ENCODE measurements at places on chromosomes 3 and 15. TPM values are rescaled to one million over a fixed set of nuclear protein-coding genes. Genes with fewer than 3 reads are reported as not detected.
A peak's percentile ranks its signal among the peaks of the same experiment; 100 is the strongest.

- no peak for DNase-seq
These were observed 631.4 kb upstream of the MDFIC2 start for GRCh38 chr3:70943886-70944285.

- DNase-seq: no peak
These were observed 53.1 kb downstream of the TRAK1 start for GRCh38 chr3:42144209-42144608.

DNA sequence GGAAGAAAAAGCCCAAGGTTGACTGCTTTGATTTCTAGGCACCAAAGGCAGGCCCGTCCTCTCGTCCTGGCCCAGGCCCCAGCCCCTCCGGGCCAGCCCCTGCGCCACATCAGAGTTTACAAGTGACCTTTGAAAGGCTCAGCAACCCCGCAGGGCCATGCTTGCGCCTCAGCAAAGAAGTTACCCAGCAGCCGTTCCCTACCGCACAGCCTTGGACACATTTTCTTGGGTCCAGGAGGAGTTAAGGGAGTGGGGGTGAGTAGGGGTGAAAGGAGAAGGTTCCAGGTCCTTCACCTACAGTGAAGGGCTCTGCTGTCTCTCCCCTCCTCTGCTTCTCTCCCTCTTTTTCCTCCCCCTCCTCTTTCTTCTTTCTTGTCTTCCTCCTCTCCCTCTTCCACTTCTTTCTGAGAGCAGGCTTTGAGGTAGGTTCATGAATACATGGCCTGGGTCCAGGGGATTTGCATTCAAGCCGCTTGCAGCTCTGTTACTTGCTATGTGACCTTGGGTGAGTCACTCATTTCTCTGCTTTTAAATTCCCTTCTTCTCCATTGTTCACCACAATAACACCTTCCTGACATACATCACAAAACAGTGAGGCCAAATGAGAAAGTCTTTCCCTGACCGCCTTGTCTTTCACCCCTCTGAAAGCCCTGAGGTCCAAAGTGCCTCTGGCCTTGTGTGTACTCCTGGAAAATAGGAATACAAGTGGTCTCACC, 223.3 kb upstream of the TPRG1 start:
- peak; percentile 88 for DNase-seq

DNA sequence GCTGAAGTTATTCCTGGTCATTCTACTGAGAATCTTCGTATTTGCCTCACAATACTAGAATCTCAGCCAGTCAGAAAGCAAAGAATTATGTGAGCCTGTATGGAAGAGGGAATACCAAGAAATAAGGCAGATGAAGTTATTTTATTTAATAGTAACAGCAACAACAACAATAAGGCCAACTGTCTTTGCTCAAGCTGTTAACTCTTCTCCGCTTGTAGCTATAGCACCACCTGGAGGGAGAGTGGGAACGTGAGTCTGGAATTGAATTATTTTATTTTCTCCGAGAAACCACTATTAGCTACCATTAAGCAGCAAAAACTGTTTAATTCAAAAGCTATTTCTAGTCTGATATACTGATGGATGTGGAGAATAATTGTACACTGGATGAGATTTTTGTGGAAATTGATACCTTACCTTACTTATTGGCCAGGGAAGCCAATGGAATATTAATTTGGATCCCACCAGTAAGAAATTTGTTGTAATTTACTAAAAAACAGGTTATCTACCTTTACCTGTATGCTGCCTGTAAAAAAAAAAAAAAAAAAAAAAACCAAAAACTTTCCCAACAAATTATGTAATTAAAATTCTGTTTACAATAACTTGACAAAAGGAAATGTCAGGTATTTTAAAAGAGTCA, 50.1 kb downstream of the CALML4 start:
- no peak for DNase-seq

GRCh38 chr15:68431792-68432401, at the start of gene ITGA11:
TSS of gene ITGA11 (minus strand) at chr15:68432163. CDS start at chr15:68432066, 97 bp downstream.
- no peak for DNase-seq

- no peak for DNase-seq
These were observed 64.7 kb upstream of the XCR1 start for GRCh38 chr3:46091741-46092701.

GRCh38 chr3:51385621-51386091, 565 bp downstream of the MANF start:
- DNase-seq: no peak

DNA sequence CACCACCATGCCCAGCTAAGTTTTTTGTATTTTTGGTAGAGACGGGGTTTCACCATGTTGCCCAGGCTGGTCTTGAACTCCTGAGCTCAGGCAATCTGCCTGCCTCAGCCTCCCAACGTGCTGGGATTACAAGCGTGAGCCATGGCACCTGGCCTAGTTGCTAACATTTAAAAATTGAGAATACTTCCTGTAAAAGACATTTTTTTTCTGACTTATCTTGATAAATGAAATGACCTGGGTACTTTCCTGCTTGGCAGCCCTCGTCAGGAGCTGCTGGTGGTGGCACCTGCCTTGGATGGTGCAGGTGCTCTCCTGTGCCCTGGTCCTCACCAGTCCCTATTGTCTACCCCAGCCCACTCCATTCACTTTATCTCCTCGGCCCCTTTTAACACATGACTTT, 66.8 kb upstream of the FOXP1 start:
- DNase-seq: no peak

- no peak for DNase-seq
These were observed 193.1 kb downstream of the MEIS2 start for GRCh38 chr15:36907295-36907694.

GRCh38 chr3:161163297-161163696, 57.8 kb upstream of the NMD3 start:
- no peak for DNase-seq

DNAH12 gene
- total RNA-seq: 0.04 TPM

IL17RE gene
- 0.14 TPM for total RNA-seq

CCDC80 gene
- total RNA-seq: 20.5 TPM

SLCO2A1 gene
- total RNA-seq: 0.79 TPM

PAQR9 gene
- total RNA-seq: not detected

TMOD3 gene
- 73.5 TPM for total RNA-seq

UBA7 gene
- 42.2 TPM for total RNA-seq
